ENCODE measurements at places on chromosomes 11 and 22. TPM values are rescaled to one million over a fixed set of nuclear protein-coding genes. Genes with fewer than 3 reads are reported as not detected.

DNA sequence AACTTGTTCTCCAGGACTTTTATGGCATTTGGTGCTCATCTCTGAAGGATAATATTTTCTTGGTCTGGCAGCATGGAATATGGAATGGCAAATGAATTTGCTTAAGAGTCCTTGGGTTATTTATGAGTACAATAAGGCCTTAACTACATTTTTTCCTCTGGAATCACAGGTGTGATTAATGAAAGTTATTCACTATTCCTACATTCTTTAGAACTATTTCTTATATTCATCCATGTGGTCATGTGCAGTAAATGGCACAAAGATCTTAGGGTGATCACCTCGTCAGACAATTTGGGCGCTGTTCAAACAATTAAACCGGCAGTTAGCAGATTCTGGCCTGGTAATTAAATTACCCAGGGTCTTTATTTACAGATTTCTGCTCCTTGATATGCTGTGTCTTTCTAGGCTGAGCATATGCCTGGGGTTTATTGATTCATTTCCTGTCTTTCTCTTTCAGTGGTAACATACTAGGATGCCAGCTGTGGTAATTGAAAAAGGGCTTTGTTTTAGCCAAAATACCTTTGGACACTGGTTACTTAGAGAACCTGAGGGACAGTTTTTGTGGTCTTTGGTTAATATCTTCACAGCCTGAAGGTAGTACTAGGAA is 31.6 kb downstream of the SIK2 start:
- DNase-seq: peak; percentile 77

DNA sequence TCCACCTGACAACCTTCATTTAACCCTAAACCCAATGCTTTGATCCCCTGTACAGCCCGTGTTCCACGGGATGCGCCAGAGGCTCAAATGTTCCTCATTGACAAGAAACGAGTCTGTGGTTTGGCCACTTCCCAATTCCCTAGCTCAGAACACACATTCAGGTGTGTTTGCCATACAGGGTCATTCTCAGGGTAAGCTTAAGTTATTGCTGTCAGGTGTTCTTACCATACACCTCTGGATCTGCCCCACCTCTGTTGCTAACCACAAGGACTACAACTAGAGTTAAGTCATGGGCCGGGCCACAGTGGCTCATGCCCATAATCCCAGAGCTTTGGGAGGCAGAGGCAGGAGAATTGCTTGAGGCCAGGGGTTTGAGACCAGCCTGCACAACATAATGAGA is 45.6 kb upstream of the POLD3 start:
- peak; percentile 94 for DNase-seq

GRCh38 chr11:11558826-11559225 is 63.0 kb downstream of the GALNT18 start:
- DNase-seq: no peak

DNA sequence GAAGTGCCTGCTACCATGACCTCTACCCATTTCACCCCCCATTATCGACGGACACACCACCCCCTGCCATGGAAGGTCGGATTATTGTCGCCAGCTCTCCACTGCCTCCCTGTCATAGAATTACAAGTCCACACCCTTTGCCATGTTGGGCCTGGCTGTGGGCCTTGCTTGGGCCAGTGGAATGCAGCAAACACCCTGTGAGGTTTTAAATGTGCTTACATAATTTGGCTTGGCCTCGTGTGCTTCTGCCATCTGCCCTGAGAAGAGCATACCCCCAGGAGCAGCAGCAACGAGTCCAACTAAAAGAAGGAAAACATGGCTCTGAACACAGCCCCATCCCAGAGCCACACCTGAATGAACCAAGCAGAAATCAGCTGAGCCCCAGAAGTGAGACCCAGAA is 94.1 kb upstream of the PRDM11 start:
- DNase-seq: no peak

DNA sequence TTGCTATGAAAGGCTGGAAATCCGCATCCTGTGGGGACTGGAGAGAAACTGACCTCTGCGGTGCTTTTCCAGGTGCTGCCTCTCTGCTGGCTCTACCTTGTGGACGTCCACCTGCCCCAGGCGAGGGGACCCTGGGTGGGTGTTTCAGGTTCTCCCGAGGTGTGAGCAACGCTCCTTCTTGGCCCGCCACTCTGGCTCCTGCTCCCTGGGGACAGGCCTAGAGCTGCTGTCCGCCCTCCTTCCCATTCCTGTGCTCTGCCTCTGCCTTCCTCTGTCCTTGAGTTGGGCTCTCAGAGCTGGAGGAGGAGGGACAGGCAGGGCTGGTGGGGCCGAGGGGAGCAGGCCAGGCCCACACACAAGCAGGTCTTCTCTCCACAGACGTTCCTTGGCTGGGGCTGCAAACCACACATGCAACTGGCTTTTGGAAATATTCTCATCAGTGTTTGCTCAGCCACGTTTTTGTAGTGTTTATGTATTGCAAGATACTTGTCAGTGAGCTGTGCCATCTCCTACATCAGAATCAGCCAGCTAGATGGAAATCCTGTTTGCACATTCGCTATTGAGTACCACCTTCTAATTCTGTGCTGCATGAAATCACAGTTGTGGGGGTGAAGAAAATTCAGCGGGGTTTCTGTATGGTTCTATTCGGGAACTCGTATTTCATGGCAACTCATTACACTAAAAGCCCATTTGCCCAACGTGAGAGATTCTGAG is 1115.0 kb downstream of the BRD1 start:
- DNase-seq: no peak

DNA sequence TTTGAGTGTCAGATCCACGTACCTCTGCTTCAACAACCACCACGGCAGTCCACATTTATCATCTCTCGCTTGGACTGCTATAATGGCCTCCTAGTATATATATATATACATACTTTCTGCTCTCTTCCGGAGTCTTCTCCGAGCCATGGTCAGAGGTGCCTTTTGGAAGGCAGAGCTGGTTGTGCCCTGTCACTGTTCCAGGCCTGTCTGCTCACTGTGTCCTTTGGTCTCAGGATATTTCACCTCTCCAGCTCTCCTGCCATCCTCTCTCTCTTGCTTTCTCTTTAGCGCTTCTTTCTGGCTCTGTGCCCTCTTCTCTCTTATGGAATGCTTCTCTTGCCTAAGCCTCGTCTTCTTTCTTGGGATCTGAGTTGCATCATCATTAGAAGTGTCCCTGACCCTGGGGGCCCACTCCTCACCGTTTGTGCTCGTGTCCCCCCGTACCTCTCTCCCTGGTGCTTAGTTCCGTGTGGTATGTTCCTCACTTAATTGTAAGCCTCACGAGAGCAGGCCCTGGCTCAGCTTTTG is 86.1 kb upstream of the RASSF10 start:
- no peak for DNase-seq

- DNase-seq: peak; percentile 99
Measured at GRCh38 chr22:38181453-38182200, at the start of gene PLA2G6. TSS of gene PLA2G6 (minus strand) at chr22:38181830. CDS start at chr22:38169426, 12,404 bp downstream.

- no peak for DNase-seq
Measured at GRCh38 chr11:47411884-47412746, 3.7 kb downstream of the SLC39A13 start.

DNA sequence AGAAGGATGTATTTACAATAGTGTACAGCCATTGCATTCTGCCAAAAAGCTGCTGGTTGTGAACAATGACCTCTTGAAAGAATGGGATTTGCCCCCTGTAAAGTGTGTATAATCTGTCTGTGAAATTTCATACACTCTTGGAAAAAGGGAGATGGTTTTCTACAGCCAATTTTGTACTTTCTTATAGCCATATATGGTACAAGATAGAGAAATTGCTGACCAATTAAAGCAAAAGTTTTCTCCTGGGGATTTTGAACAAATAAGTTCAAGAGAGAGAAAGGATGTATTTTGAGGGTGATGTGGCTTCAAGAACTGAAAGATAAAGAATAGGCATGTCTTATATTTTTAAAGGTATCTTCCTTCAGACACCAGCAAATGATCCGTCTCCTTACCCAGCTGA is 211.0 kb downstream of the NAV2 start:
- DNase-seq: no peak

DNA sequence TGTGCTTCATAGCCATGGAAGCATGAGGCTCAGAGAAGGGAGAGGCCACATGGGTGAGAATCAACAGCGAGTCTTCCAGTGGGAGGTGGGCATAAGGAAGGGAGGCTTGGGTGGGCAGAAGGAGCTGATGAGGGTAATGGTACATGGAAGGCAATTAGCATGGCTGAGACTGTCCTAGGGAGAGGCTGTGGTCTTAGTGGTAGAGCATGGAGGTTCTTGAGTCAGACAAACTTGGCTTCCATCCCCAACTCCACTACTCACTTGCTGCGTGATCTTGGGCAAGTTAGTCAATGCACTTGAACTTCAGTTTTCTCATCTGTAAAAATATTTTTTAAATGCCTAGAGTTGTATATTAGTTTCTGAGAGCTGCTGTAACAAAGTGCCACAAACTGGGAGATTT is 227.2 kb upstream of the E2F8 start:
- DNase-seq: no peak

GRCh38 chr22:32073823-32074380 is 30.8 kb downstream of the SLC5A1 start:
- DNase-seq: no peak

GRCh38 chr11:60345489-60345888 is 18.4 kb downstream of the MS4A6E start:
- DNase-seq: no peak

DNA sequence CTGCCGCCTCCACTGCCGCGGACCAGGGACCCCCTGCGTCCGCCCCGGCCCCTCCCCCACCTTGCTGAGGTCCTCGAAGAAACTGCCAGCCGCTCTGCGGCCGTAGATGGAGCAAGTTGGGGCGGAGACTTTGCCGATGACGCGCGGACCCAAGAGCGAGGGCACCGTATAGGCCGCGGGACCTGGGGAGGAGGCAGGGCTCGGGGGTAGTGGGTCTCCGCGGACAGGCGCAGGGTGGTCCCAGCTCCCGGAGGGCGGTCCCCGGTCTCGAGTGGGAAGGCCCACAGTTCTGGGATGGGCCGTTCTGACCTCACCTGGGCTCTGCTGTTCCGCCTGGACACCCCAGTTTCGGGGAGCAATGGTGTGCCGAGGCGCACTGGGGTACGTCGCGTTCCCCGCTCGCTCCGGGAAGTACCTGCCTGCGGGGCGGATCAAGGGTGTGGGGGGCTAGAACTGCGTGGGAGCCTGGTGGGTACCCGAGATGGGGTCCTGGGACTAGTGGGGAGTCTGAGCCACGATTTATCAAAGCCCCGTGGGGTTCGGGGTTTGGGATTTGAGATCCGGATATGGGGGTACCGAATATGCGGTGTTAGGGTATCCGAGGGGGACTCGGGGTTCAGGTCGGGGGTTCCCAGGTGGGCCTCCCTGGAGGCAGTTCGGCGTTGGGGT is 1.2 kb upstream of the TYMP start:
- peak; percentile 56 for DNase-seq

DNA sequence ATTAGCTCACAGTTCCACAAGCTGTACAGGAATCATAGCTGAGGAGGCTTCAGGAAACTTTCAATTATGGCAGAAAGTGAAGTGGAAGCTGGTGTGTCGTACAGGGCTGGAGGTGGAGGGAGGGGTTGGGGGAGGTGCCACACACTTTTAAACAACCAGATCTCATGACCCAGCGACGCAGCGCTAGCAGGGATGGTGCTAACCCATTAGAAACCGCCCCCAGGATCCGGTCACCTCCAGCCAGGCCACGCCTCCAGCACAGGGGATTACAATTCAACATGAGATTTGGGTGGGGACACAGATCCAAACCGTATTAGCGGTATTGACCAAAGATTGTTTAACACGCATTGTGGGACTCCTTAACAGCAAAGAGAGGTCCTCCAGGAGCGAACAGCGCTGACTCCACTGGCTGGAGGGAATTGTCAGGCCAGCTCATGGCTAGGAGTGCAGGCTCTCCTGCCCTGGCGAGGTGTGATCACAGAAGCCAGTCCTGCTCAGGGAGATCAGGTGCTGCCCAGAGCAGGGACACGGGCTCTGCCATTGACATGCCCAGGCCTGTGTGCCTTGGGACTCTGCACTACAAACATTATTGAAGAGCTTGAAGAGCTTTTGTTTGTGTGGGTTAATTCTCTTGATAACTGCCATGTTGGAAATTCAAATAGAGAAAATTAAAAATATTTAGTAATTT is 215.3 kb downstream of the TBC1D22A start:
- DNase-seq: peak; percentile 39

DNA sequence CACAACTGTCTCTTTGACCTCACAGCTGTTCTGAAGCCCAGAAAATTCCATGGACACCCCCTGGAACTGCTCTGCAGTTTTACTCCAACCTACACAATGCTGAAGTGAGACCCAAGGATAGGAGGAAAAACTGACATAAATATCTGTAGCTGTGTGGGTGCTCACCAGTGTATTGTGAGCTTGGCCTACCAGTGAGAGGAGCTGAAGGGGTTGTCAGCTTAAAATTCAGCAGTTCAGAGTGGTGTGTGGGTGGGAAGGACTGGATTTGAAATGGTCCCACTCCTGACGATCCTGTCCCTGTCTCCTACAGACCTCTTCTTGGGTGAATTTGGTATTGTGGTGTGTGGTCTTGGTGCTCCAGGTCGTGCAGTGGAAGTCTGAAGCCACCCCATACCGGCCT is 2.2 kb downstream of the TMEM223 start:
- DNase-seq: no peak

DNA sequence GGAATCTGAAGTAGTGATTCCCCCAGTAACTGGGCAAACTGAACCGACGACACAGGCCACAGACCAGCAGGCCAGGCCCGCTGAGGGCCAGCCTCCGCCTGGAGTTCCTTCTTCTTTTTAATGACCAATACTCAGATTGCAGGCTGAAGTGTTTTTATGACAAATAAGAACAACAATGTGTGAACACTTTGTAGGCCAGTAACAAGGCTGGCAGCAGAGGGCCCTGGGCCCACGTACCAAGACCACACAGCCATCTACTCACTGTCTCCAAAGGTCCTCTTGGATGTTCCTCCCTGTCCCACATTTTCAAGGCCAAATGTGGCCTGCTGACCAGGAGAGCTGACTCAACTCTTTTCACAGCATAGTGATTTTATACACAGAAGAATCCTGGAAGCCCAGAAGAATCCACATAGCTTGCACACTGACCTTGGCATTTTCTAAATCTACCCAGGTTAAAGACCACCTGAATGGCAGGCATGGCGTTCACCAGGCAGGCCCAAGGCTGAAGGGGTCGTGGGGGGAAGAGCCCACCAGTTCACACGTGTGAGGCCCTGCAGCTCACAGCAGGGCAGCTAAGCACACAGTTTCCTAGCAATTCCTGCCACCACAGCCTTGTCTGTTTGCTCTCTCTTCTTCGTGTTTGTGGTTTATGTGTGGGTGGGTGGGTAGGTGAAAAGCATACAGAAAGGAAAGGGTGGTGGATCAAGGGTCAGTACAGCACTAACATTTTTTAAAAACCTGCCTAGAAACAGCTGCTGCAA is 13.3 kb downstream of the SMCO4 start:
- no peak for DNase-seq

DNA sequence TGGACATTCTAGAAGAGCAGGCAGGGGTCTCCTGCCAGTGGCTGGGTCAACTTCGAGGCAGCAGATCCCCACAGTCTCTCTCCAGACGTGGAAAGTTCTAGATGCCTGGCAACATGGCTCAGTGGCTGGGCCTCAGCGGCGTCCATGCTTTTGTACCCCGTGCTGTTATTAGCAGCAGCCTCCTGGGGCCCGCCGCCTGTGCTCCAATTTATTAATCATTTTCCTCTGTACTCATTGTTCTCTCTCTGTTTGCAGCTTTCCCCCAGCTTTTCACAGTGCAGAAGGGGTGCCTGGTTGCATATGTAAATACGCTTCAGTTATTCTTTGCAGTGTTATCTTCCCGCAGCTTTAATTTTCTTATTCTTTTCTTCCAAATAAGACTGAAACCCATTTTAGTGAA is 515.1 kb downstream of the TBC1D22A start:
- DNase-seq: no peak

Gene CELSR1
- total RNA-seq: 74.7 TPM

Gene KRTAP5-11
- total RNA-seq: not detected

Gene PNPLA3
- 13.2 TPM for total RNA-seq

Gene LGALS12
- not detected for total RNA-seq

Gene ALX4
- under 0.01 TPM for total RNA-seq

Gene ACTN3
- not detected for total RNA-seq

Gene HBG1
- total RNA-seq: not detected

Data from mammary epithelial cell (primary cell).